Stimulated activated CD4-positive, alpha-beta T cell treated with anti-CD3 and anti-CD28 coated beads, Interleukin-4, amount 100 ng/mL, for 4 hours (primary cell): ENCODE measurements at places on chromosomes 3 and 15.

- no peak for DNase-seq
Observed at GRCh38 chr3:108595321-108595720, 5.8 kb downstream of the DZIP3 start.

GRCh38 chr15:69085325-69086081, 71.0 kb downstream of the NOX5 start:
- no peak for DNase-seq

DNA sequence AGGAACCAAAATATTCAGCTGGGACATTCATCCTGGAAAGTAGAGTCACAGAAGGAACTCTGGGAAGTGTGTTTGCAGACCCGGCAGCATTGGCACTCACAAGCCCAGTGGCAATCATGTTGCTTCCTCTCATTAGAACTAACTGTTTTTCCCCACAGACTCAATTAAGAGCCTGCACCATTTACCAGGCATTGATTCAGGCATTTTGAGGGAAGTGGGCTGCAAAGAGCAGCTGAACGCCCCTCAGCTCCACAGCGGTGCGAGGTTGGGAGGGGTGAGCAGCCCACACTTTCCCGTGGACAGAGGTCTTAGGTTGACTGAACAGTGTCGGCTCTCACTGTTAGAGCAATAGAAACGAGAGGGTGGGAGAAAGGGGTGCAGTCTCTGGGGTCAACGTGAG, 143.8 kb downstream of the STT3B start:
- no peak for DNase-seq

DNA sequence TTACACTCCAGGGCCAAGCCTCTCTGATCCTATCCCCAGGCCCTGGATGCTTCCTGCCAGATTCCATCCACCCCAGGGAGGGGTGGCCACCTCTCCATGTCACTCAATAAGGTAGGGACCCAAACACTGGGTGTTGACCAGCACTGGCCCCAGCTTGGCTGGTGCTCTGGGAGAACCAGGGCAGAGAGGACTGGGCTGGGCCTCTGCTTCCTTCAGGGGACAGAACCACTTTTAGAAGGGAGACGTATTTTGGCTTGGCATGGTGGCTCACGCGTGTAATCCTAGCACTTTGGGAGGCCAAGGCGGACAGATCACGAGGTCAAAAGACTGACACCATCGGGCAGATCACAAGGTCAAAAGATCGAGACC, 4.7 kb upstream of the CPLX3 start:
- no peak for DNase-seq

DNA sequence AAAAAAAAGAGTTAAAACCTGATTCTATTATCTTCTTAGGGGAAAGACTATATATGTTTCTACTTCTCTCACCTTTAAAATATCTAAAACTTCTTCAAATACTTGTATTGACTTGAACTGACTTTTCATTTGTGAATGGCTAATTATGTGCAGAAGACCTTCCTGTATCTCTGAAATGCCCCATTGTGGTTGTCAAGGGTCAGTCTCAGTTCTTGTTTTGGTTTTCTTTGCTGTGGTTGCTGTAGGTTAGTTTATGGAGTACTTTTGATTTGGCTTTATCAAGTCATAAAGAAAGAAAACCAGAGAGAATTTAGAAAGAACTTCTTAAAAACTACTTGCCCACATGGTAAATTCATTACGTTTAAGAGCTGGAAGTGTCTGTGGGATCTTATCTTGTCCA, 345.3 kb upstream of the POU1F1 start:
- no peak for DNase-seq

DNA sequence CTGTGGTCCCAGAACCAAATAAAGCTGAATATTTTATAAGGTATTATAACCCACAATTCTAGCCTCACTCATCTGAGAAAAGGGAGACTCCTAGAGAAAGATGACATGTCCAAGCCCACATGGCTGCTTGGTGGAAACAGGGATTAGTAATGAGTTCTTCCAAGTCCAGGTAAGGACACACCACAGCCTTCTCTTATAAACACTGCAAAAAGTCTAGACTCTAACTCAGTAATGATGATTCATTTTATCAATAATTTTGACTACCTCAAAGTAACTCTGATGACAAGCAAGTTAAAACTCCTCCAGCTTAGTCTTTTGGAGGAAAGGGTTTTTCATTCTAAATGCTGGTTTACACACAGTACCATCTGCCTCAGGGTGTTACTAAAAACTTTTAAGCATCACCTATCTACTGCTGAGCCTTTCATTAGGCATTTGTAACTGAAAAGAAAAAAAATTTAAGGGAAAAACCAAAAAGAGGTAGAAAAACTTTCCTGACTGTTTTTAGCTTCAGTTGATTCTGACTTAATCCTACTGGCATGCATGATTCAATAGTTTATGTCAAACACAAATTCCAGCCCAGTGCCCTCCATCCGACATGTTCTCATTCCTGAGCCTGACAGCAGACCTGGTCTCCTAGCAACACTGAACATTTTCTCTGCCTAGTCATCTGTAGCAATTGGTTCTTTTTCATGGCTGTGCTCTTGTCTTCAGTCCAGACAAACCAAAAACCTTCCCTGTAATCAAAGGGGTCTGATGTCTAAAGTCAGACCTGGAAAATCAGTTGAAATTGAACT, 43.9 kb downstream of the P3H2 start:
- DNase-seq = no peak

DNA sequence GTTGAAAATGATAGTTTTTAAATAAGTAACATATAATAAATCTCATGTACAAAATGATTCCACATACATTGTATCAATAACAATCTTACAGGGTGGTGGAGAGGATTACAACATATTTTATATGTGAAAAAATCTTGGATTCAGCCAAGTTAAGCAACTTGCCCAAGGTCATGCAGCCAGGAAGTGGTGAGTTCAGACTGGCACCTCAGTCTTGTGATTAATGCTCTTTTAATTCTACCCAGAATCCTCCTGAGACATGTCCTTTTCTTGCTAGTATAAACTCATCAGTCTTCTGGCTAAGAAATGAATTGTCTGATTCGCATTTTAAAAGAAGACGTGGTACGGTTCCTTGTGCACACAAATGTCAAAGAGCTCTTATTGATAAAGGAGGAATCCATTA, 4.5 kb upstream of the MYRIP start:
- DNase-seq = no peak

GRCh38 chr3:195297446-195297845, 26.5 kb upstream of the XXYLT1 start:
- DNase-seq = no peak

DNA sequence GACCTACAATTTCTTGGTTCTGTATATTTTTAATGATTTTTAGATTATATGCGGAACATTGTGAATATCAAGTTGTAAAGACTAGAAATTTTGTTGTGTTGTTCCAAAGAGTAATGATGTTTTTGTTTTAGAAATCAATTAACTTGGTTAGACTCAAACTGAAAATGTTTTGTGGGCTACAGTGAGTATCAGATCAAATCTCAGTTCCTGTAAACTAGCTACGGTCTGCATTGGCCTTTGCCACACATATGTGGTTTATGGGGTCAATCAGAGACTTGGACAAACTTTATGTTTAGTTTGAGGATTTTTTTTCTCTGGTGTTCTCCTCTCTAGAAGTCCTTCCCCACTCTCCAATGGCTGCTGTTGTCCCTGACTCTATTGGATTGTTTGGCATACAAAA, 308.0 kb upstream of the THRB start:
- no peak for DNase-seq

DNA sequence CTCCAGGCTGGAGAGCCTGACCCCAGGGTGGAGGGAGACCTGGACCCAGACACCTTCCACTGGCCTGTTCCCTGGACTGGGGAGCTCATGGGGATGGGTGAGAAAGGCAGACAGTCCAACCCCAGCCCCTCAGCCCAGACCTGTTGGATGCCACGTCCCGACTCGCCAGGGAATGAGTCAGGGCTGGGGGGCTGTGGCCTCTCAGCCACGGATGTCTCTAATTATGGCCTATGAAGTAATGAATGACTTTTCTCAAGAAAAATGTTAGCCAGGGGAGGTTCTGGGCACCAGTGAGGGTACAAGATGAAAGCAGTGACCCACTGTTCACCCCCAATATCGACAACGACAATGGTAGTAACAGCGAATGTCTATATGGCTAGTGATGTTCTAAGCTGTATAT, 107.0 kb upstream of the RPL32 start:
- DNase-seq = no peak

GRCh38 chr3:176349706-176350105, 847.6 kb downstream of the TBL1XR1 start:
- DNase-seq = no peak

GRCh38 chr15:86773736-86774135, 694.1 kb downstream of the AGBL1 start:
- no peak for DNase-seq

GRCh38 chr3:98322101-98322500, 31.6 kb upstream of the OR5K4 start:
- no peak for DNase-seq

GRCh38 chr3:57999417-58000115, 8.7 kb upstream of the FLNB start:
- no peak for DNase-seq

DNA sequence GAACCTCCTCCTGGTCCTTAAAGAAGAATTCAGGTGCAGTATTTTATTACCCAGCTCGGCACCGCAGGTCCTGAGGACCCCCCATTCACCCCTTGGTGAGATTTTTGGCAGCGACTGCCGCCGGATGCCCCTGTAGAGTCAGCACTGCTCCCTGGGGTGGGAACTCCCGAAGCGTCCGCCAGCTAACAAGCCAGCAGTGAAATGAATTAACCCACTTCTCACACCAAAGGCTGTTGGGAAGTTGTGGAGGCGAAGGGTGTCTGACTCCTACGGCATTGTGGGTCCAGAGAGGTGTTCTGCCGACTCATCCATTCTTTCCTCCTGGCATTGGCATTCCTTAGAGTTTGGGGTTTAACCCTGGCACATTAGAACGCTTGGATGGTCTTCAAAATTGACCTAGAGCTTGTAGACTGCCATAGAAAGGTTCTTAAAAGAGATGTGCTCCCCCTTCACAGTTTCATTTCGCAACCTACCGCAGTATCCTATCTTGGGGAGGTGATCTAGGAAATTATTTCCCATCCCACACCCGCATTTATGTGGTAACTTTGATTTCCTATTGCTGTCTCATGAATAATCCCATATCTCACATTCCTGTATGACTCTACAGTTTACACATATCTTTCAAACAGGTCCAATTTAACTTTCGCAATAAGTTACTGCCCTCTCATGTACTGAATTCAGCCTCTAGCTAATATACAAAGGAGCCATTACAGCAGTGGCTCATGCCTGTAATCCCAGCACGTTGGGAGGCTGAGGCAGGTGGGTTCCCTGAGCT, 879 bp upstream of the EIF5A2 start:
- no peak for DNase-seq

DNA sequence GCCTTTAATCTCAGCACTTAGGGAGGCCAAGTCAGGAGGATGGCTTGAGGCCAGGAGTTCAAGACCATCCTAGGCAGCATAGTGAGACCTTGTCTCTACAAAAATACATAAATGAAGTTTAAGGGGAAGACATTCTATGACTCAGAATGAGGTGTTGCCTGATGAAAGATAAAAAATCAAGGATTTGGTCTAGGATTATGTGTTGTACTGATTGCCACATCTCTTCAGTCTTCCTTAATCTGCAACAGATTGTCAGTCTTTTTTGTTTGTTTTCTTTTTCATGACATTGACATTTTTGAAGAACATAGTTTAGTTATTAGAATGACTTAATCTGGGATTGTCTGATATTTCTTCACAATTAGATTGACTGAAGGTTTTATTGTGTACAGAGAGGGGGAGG, 26.3 kb upstream of the DPPA4 start:
- no peak for DNase-seq

DNA sequence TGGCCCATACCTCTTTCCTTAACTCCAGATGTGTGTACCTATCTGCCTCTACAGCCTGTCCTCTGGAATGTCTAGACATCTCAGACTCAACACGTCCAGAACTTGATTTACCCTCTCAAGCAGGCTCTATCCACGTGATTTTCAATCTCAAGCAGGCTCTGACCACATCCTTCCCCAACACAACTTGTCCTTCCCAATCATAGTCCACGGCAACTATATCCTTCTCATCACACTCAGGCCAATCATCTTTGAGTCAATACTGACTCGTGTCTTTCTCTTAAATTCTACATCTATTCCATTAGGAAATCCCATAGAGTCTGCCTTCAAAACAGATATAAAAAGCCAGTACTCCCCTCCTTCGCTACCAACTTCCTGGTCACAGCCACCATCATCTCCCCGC, 70.4 kb downstream of the FOXP1 start:
- no peak for DNase-seq

- peak; percentile 51 for DNase-seq
Observed at GRCh38 chr3:16286161-16286560, 21.1 kb downstream of the OXNAD1 start.

GRCh38 chr15:26391567-26392194, 381.2 kb downstream of the GABRB3 start:
- no peak for DNase-seq

- no peak for DNase-seq
Observed at GRCh38 chr3:135197246-135197645, 402.2 kb downstream of the EPHB1 start.
